Fibroblast of upper back skin (primary cell): ENCODE measurements at places on chromosomes 5 and 9.

- DNase-seq: no peak
Observed at GRCh38 chr9:69621730-69622460, 50.3 kb downstream of the APBA1 start.

GRCh38 chr9:112529316-112529715 lies 42.7 kb downstream of the KIAA1958 start:
- no peak for DNase-seq

DNA sequence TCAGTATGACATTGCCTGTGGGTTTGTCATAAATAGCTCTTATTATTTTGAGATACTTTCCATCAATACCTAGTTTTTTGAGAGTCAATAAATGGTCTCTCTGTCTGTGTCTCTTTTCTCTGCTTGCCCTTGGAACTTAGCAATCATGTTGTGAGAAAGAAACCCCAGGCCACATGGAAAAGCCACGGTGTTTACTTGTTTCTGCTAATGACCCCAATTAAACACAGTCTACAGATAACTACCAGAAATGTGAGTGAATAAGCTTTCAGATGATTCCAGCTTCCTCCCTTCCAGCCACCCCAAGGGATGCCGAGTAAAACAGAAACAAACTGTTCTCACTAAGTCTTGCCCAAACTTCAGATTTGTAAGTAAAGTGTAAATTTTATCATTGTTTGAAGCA lies 584.9 kb downstream of the MAT2B start:
- DNase-seq: no peak

GRCh38 chr5:140318792-140319191 lies 15.9 kb upstream of the PFDN1 start:
- DNase-seq: no peak

DNA sequence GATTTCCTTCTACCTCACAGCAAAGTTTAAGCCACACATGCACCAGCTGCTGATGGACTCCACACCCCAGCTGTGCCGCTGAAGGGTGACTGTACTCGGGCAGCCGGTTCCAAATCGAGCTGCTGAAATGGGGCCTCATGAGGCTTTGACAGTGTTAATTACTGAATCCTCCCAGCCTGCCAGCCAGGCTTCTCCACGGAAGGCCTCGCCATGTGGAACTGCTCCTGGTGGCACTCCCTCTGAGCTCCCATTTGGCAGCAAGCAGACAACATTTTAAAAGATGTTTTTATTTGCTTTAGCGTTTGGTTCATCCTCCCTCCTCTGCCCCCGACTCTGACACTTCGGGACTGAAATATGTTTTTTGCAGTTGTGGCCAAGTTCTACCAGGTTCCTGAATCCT lies 479.4 kb upstream of the MPDZ start:
- DNase-seq: no peak

- DNase-seq: peak; percentile 53
Observed at GRCh38 chr9:71592400-71592799, 175.9 kb downstream of the CEMIP2 start.
